Foreskin keratinocyte (primary cell): ENCODE measurements at places on chromosomes 6 and 20. TPM values are rescaled to one million over a fixed set of nuclear protein-coding genes. Genes with fewer than 3 reads are reported as not detected.

Gene RPS6KA2
- total RNA-seq, result 8.3 and 8.9 TPM in 2 replicates

Gene PARD6B
- 4.3 and 5.2 TPM in 2 replicates for total RNA-seq

Gene HLA-DOB
- total RNA-seq, result 3.0 and 3.4 TPM in 2 replicates

Gene HLA-DRA
- total RNA-seq, result not detected in 2 replicates

Gene TREML1
- 0.18 and 0.34 TPM in 2 replicates for total RNA-seq
